Stimulated activated CD8-positive, alpha-beta memory T cell treated with anti-CD3 and anti-CD28 coated beads, Interleukin-4, amount 100 ng/mL, for 4 hours (primary cell): ENCODE measurements at places on chromosomes 4 and X.

DNA sequence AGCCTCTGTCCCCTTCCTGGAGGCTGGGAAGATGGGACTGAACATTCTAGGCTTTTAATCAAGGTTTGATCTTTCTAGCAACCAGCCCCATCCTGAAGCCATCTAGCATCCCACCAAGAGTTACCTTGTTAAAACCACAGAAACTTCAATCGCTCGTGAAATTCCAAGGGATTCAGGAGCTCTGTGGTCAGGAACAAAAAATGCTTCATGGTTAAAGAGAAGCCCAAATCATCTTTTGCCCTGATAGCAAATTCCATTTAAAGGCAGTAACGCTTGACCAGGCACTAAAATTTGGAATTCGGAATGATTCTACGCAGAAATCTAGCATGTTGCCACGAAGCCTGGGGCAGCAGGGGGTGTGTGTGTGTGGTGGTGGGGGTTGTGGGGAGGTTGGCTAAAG lies 47.8 kb downstream of the CASP6 start:
- no peak for DNase-seq

DNA sequence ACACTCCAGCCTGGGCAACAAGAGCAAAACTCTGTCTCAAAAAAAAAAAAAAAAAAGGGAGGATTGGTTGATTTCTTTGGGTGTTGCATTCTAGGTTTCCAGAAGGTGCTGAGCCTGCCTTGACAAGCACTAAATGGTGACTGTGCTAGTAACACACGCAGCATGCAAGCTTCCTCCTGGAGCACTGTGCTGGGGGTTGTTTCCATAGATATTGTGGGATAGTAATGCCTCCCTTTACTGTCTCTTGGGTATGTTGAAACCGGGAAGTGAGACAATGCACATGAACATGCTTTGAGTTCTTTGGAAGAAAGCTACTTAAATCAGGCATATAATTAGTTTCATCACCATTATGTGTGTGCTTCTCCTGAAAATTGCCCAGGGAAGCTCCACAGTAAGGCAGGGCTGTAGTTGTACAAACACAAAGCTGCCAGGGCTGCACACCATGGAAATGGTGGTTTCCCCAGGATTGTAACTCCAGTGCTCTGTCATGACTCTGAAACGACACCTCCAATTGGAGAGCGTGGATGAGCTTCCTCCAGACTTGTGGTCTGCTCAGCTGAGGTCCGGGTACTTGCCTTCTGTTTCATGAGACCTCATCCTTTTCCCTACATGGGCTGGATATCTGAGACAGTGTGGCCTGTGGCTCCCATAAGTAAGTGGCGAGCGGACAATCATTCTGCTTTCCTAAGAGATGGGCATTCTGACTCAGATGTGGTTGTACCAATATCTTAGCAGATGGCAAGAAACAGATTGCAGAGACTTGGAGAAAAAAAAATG lies 31.5 kb upstream of the STOX2 start:
- DNase-seq, result no peak

GRCh38 chr4:118367361-118367760 lies 14.6 kb upstream of the PRSS12 start:
- no peak for DNase-seq

DNA sequence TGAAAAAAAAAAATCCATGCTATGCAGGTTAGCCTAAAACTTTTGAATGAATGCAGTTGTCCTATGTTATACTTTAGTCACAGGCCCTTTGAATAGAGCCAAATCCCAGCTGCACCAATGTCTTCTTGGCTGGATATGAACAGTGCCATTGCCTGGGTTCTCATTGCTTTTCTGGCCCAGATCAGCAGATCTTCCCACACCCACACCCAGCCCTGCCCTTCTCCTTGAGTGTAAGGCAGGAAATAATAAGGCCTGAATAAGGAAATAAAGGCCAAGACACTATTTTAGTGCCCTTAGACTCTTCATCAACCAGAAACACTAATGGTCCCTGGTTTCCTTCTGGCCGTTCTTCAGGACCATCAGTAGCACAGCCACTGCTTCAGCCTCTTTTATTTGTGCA lies 66.6 kb downstream of the USP38 start:
- DNase-seq, result no peak

- no peak for DNase-seq
Measured at GRCh38 chrX:72276478-72276953, 532 bp downstream of the RPS4X start.

- DNase-seq, result no peak
Measured at GRCh38 chr4:74059161-74059829, 20.8 kb upstream of the CXCL3 start.
